ENCODE measurements at places on chromosomes 5 and 9.

DNA sequence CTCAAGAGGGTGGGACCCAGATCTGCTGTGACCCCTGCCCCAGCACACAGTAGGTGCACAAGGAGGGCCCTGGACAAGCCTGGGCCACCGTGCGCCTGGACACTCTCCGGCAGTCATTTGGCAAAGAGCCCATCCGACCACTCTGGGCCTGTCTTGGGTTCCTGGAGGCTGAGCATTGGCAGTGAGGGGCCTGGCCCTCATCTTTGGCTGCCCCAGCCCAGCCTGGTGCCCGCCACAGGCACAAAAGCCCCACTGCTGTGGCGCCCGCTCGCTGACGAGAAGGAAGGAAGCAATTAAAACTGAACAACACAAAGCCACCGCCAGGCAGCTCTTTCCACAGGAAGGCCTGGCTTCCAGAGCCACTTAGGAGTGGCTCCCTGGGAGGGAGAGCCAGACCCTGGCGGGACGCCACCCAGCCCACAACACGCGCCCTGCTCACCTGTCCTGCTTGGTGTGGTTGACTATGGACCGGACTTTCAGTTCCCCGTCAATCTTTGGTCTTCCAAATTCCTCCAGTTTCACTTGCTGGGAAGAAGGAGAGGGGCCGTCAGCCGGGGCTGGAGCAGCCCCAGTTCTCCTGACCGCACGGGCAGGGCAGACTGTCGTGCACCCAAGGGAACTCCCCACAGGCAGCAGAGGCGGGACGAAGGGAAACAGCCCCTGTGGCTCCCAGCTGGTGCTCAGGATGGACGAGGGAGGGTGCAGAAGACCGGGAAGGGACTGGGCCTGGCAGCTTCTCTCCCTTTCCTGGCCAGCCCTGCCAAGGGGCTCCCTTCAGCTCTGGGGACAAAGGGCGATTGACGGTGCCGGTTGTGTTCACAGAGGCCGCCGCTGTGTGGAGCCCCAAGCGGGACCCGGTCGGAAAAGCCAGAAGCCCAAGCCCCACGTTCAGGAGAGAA lies 50.9 kb upstream of the SARDH start:
- DNase-seq, result no peak

DNA sequence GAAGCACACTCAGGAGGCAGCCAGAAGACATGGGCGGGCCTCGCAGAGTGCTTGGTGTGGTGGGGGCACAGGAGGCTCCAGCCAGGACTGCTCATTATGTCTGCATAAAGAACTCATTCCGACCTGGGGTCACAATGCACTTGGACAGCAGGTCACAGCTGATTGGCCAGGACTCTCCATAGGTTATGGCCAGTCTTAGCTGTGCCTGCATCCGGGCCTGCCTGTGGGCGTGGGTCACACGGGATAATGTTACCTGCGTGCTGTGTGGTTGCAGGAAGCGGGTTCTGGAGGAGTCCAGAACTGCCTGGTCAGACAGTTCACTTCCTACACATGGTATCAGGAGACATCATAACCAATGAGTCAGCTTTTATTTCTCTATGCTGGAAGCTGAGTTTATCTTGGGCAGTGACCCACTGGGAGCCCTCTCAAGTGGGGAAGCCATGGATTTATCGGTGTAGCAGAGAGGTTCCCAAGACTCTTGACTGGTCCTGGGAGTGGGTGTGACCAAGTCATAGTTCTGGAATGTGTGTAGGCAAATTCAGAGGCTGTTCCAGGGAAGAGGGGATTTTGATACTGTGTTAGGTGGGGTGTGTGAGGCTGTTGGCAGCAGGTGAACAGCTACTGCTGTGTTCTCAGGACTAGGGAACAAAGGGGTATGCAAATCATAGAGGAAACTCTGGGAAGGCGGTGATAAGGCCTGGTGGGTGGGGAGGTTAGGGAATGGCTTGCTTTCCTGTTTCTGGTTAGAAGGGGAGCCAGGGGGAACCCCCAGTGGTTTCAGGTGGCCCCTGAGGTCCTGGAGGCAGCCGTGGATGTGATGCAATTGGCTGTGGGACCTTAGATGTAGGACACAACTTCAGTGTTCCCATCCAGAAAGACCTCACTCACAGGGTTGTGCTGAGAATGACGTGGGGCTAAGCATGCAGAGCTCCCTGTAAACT lies 51.3 kb downstream of the ARHGEF37 start:
- DNase-seq, result peak; percentile 93

- no peak for DNase-seq
Measured at GRCh38 chr9:76873821-76874220, 32.1 kb downstream of the PRUNE2 start.

GRCh38 chr5:132369007-132369473 lies 470 bp upstream of the SLC22A5 start:
- no peak for DNase-seq
